Fibroblast of skin of abdomen (primary cell): ENCODE measurements at places on chromosomes 1 and 21.

GRCh38 chr1:244665771-244666217, 12.9 kb downstream of the DESI2 start:
- DNase-seq, result peak; percentile 67

- DNase-seq, result no peak
Measured at GRCh38 chr1:2049718-2050431, at the start of gene PRKCZ. TSS of gene PRKCZ (plus strand) at chr1:2050411. CDS start at chr1:2050631, 220 bp downstream.

GRCh38 chr1:187408212-187409004, 579.7 kb downstream of the PLA2G4A start:
- peak; percentile 21 for DNase-seq

DNA sequence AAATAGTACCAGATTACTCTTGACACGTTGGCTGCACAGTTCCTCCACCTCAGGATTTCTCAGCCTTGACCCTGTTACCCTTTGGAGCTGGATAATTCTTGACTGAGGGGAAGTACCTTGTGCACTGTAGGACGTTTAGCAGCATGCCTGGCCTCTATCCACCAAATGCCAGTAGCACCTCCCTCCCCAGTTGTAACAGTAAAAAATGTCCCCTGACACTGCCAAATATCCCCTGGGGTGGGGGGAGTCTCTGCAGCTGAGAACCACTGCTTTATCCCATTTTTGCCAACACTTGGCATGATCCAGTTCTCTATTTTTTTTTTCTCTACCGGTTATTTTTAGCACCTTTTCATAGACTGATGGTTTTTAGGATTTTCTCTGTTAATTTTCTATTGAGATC, 34.0 kb downstream of the C1orf198 start:
- no peak for DNase-seq

DNA sequence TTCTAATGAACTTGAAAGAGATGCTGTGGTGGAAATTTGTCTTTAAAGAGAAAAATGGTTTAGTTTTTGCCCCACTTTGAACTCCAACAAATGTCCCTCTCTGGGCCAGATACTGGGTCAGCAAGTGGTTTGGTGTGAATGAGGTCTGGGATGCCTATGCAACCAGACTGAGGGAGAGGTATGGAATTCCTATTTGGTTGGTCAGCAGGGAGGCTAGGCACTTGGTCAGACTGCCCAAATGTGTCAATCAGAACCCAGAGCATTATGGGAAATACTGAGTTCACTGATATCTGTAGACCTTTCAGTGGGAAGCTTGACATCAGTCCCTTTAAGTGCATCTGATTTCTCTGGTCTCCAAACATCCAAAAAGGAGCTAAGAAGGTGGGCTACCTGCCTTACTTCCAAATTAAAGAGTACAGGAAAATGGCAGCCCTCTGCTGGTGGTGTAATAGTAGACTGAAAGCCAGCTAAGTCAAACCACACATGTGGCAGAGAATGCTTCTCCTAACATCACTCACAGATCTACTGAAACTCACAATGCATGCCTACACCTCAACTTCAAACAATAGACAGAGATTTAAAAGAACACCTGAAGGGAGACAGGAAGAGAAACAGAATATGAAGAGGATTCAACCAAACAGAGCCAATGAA, 510.1 kb downstream of the PLA2G4A start:
- no peak for DNase-seq

DNA sequence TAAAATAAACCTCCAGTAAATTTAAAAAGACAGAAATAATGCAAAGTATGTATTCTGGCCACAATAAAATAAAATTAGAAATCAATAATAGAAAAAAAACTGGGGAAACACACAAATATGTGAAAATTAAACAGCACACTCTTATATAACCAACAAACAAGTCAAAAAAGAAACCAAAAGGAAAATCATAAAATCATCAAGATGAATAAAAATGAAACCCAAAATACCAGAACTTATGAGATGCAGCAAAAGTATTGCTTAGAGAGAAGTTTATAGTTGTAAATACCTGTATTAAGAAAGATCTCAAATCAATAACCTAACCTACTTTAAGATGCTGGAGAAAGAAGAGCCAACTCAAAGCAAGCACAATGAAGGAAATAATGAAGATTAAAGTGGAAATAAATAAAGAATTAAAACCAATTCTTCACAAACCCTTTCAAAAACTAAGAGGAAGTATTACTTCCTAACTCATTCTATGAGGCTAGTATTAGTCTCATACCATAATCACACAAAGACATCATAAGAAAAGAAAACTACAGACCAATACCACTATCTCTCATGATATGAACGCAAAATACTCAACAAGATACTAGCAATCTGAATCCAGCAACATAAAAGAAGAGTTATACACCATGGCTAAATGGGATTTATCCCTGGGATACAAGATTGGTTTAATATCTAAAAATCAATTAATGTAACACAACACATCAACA, 6.4 kb upstream of the KRTAP10-3 start:
- no peak for DNase-seq

- peak; percentile 20 for DNase-seq
Measured at GRCh38 chr1:186494832-186495271, 33.9 kb upstream of the PDC start.

GRCh38 chr21:33011462-33011861, 14.3 kb upstream of the OLIG2 start:
- peak; percentile 47 for DNase-seq

- peak; percentile 34 for DNase-seq
Measured at GRCh38 chr1:243568793-243569192, 281.2 kb downstream of the AKT3 start.

GRCh38 chr1:91161166-91161565, 139.3 kb upstream of the ZNF644 start:
- DNase-seq, result no peak

GRCh38 chr1:182061594-182061993, at the start of gene ZNF648:
TSS of gene ZNF648 (minus strand) at chr1:182061712. CDS start at chr1:182058010, 3,702 bp downstream.
- no peak for DNase-seq

DNA sequence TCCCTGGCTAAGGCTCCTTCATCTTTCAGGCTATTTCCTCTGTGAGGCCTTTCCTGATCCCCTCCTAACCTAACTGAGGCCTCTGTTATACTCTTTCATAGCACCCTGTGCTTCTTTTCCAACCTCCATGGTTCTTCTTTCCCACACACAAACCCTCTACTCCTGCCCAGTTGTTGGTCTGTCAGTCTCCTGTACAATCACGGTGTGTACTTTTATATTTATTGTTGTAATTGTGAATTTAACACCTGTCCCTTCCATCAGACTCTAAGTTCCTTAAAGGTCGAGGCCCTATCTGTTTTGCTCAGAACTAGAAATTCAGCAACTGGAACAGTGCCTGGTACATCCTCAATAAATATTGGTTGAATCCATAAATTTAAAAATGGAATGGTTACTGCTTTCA, 100.2 kb upstream of the KCNE2 start:
- DNase-seq, result no peak

- no peak for DNase-seq
Measured at GRCh38 chr1:181794332-181794731, 267.2 kb downstream of the ZNF648 start.

- no peak for DNase-seq
Measured at GRCh38 chr1:197770243-197770642, 5.0 kb downstream of the DENND1B start.

DNA sequence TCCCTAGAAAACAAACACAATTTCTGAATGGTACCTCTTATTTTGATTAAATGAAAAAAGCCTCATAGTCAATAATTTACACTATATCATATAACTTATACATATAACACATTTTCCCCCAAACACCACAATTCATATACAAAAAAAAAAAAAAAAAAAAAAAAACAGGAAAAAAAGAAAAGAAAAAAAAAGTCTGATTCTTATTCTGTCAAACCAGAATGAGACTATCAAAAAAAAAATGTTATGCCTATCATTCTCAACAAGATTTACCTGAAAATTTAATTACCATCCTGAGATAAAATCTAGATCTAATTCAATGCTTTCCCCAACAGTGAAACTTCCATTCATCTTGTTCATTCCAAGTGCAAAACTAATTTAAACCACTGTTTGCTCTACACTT, 86.8 kb downstream of the PCNX2 start:
- DNase-seq, result no peak

DNA sequence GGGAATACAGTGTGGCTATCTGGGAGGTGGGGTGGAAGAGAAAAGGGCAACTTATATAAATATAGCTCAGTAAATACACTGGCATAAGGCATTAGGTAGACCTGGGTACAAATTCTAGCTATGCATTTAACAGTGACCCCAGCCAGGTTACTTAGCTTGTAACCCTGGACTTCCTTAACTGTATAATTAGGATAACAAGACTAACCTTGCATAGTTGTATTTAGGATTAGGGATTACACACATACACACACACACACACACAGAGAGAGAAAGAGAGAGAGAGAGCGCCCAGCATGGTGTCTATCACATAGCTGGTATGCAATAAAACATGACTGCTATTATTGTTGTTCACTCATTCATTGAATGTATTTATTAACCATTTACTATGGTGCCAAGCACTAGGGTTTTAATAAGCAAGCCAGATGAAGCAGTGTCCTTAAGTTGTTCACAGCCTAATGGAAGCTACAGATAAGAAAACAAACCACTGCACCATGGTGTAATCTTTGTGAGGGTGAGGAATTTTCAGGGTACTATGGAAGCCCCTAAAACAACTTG, 251.4 kb downstream of the ZNF648 start:
- DNase-seq, result no peak

- no peak for DNase-seq
Measured at GRCh38 chr1:169052727-169053126, 53.8 kb upstream of the ATP1B1 start.

DNA sequence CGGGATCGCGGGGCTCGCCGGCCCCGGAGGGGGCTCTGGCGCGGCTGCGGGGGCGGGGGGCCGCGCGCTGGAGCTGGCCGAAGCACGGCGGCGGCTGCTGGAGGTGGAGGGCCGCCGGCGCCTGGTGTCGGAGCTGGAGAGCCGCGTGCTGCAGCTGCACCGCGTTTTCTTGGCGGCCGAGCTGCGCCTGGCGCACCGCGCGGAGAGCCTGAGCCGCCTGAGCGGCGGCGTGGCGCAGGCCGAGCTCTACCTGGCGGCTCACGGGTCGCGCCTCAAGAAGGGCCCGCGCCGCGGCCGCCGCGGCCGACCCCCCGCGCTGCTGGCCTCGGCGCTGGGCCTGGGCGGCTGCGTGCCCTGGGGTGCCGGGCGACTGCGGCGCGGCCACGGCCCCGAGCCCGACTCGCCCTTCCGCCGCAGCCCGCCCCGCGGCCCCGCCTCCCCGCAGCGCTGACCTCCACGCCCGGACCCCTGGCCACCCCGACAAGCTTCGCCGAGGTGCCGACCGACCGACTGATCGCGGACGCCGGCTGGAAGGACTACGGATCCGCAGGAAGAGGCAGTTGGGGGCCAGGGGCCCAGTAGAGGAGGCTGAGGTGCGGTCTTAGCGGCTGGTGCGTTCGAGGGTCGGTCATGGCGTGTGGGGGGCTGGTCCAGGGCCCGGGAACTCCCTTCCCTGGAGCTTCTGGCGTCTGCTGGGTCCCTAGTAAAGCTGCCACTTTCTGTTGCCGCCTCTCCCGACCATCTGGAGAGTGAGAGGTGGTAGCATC, 711 bp downstream of the TRNP1 start:
- no peak for DNase-seq

DNA sequence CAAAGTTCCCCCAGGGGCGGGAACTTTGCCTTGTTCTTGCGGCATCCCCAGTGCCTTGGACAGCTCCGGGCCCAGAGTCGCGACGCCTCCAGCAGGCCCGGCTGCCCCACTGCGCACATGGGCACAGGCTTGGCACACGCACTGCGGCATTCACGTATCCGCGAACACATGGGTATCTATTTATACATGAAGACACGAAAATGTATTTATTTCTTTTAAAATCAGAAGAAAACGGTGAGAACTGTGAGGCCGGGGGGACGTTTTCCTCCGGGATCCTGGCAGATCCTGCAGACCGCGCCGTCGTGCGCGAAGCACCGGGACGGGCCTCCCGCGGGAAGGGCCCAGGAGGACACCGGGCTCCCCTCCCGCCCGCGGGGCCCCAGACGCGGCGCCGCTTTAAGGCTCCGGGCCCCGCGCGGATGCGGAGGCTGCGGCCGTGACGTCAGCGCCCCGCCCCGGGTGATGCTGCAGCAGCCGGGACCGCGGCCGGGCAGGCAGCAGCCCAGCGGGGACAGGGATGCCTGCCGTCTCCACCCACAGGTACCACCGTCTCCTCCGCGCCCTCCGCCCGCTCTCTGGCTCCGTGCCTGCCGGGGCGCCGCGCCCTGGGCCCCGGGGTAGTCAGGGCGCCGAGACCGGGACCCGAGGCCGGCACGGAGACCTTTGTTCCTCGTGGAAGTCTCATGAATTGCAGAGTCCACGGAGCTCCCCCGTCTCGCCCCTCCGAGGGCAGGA, at the start of gene SLC45A1:
TSS of gene SLC45A1 (plus strand) at position 468 of the 735 bp plus-strand sequence. CDS start 6,216 bp downstream, outside the sequence.
- DNase-seq, result peak; percentile 65
